ENCODE measurements at places on chromosomes 12 and 14.
A peak's percentile ranks its signal among the peaks of the same experiment; 100 is the strongest.

DNA sequence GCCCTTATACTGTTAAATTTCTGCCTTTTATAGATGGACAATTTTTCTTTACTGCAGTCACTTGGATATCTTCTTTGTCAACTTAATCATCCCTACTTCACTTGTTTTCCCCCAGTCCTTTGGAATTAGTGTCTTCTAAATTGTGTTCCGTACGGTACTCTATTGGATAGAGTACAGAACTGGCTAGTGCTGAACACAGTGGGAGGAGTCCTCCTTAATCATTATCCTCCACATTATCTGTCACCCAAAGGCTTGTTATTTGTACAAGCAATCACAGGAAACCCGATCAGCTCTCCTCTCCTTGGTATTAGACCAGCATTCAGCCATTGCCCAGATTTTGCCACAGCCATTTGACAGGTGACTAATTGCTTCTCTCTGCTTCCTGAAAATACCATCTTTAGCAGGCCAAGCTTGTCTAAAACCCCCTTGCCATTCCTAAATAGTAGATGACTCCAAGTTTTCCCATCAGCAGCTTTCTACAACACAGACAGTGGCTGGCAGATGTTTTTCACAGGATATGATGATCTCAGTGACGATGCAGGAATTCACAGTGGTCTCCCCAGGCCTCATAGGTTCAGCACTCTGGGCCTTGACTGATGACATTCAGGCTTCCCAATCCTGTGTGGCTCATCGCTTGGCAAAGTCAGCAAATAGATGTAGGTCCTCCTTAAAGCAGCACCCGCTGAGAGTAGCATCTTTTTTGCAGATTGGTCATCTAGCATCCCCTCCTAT is 216.0 kb upstream of the RGS6 start:
- no peak for DNase-seq
- H3K4me3 ChIP-seq: no peak overlapping the region
- H3K4me1 ChIP-seq: peaks cover 4% of the 10 kb centered on the region

DNA sequence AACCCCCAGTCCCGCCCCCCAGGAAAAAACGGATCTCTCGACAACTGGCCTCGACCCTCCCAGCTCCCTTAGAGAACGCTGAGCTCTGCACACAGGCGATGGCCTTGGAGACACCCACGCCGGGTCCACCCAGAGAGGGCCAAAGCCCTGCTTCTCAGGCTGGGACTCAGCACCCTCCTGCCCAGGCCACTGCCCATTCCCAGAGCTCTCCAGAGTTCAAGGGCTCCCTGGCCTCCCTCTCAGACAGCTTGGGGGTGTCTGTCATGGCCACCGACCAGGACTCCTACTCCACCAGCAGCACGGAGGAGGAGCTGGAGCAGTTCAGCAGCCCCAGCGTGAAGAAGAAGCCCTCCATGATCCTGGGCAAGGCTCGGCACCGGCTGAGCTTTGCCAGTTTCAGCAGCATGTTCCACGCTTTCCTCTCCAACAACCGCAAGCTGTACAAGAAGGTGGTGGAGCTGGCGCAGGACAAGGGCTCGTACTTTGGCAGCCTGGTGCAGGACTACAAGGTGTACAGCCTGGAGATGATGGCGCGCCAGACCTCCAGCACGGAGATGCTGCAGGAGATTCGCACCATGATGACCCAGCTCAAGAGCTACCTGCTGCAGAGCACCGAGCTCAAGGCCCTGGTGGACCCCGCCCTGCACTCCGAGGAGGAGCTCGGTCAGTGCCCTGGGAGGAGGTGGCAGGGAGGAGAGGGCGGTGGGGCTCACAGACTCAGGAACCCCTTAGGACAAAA is 95.8 kb downstream of the LGMN start:
- peaks cover 78% of the 10 kb centered on the region for H3K4me1 ChIP-seq
- peak overlapping the region; percentile 97 for H3K4me3 ChIP-seq
- peak; percentile 52 for DNase-seq
- peak overlapping the region; percentile 97 for H3K27ac ChIP-seq

- H3K4me3 ChIP-seq: no peak overlapping the region
- H3K4me1 ChIP-seq: no peaks in the 10 kb centered on the region
- peaks cover 5% of the 10 kb centered on the region for H3K27me3 ChIP-seq
- no peak overlapping the region for H3K27ac ChIP-seq
Measured at GRCh38 chr14:63573581-63573980, 30.4 kb upstream of the PPP2R5E start.

DNA sequence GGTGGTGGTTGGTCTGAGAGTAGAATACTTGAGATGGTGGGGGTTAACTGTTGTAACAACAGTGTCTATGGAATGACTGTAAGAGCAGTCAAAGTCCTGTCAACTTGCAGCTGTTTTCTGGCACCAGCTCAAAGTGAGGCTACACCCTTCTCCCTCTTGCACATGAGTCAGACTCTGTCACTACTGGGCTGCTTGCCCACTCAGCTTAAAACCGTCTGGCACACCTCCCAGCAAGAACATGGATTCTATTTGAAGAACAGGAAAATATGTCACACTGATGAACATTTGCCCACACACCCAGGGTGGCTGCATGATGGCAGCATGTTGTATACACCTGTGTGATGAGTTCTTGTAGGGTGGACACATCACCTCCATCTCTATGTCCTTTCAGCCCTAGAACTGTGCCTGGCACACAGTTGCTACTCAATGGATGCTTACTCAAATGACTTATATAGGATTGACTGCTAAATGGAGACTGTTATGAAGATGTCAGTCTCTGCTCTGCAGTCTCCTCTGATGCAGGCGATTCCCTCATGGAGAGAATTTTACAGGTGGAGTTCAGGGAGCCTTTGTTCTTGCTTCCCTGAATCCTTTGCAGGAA is 19.3 kb upstream of the SERPINA6 start:
- no peak overlapping the region for H3K4me3 ChIP-seq
- no peak overlapping the region for H3K27ac ChIP-seq
- DNase-seq: no peak
- no peaks in the 10 kb centered on the region for H3K4me1 ChIP-seq

GRCh38 chr12:76035045-76035444 is 3.5 kb upstream of the PHLDA1 start:
- no peak overlapping the region for H3K27ac ChIP-seq
- peaks cover 29% of the 10 kb centered on the region for H3K27me3 ChIP-seq
- DNase-seq: no peak
- peaks cover 26% of the 10 kb centered on the region for H3K4me1 ChIP-seq

GRCh38 chr14:62308891-62309290 is 546.7 kb downstream of the SNAPC1 start:
- no peaks in the 10 kb centered on the region for H3K36me3 ChIP-seq
- no peaks in the 10 kb centered on the region for H3K4me1 ChIP-seq
- H3K4me3 ChIP-seq: no peak overlapping the region
- no peak for DNase-seq
- H3K27ac ChIP-seq: no peak overlapping the region
- H3K27me3 ChIP-seq: no peaks in the 10 kb centered on the region

All from activated naive CD4-positive, alpha-beta T cell treated with anti-CD3 and anti-CD28 coated beads, Interleukin-2, amount 10 ng/mL, durations not matched to agents 7 days and 5 days (primary cell).